Chondrocyte (in vitro differentiated cells): ENCODE measurements at places on chromosomes 5 and 9. TPM values are rescaled to one million over a fixed set of nuclear protein-coding genes. Genes with fewer than 3 reads are reported as not detected.

LRSAM1 gene
- 25.6 to 29.3 TPM (median 27.5 TPM) in 3 replicates for total RNA-seq

DNA sequence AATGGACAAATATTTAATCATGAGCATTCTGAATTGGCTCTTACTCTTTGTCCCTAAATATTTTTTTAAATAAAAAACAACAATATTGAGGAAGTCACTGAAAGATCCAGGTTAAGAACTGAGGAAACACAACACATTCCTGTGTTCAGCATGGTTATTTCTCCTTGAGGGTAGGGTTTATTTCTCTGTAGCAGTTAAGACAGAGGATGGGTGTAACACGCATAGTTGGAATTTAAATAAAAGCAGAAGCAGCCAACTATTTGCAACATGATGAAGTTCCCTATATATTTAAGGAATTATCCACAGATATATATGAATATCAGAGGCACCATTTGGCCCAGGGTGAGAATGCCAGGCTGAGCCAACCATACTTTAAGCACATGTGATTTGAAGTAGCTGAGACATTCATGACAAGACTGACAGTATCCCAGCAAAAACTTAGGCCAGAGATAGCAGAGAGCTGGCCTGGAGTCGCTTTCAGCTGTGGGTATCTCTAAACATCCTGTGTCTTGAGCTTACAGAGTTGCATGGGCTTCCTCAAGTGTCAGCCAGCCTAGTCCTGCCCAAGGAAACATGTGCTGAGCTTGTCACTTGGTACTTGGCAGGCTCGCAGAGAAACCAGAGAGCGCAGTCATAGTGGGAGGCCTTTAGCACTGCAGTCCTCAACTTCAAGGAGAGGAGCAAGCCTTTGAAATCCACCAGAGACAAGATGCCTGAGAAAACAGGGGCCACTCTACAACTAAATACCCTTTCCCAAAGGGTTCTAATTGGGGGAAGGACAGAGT is 43.6 kb downstream of the SEMA5A start:
- DNase-seq, result no peak

- no peak for DNase-seq
These were observed 223.5 kb upstream of the TNC start for GRCh38 chr9:115341426-115341825.

DNA sequence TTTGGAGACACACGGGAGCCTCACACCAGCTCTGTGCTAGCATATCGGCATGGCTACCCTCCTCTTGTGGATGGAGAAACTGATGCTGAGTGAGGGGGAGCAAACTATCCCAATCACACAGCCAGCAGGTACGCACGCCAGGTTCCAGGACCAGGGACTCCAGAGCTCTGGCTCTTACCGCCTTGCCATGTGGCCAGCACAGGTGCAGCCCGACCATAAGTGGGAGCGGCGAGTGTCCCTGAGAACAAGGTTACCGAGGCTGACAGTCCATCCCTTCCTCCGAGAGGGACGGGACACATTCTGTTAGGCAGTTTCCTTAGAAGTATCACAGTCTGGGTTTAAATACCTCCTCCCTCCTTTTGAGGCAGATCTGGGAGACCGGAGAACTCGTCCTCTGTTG is 86.0 kb downstream of the PAX5 start:
- peak; percentile 59 for DNase-seq

DNA sequence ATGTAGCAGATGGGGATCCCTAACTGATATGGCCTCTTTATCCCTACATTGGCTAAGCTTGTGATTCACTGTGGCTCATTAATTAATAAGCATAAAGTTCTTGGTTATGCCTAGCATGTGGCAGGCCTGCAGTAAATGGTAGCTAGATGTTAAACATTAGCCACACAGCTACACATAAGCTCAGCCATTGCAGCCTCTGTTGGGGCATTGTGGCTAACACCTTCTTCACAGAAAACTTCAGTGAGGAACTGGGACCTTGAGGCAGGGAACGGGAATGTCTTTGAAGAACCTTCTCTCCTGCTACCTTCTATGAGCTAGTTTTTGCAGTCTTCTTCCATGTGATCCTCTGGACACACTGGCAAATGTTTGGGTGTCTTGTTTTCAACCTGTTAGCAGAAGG is 338.2 kb downstream of the NTRK2 start:
- no peak for DNase-seq

DNA sequence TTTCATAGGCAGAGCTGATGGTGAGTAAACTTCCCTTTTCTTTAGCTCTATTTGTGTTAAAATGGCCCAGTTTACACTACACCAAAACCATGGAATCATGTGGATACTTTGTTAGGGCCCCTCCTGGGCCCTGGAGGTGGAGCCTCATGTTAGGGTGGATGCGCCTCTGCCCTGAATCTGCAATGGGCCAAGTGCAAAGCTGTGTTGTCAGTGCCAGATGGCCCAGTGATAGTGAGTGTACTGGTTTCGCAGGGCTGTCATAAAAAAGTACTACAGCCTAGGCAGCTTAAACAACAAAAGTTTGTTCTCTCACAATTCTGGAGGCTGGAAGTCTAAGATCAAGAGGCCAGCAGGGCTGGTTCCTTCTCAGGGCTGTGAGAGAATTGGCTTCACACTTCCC is 64.8 kb downstream of the HSPA4 start:
- no peak for DNase-seq

- DNase-seq, result no peak
These were observed 244.8 kb downstream of the MPDZ start for GRCh38 chr9:13034694-13035002.
